ENCODE measurements at places on chromosomes 7 and 10.
A peak's percentile ranks its signal among the peaks of the same experiment; 100 is the strongest.

GRCh38 chr10:35607475-35608327 lies 2.6 kb downstream of the GJD4 start:
- H3K36me3 ChIP-seq, result no peaks in the 10 kb centered on the region
- no peak overlapping the region for H3K27ac ChIP-seq
- H3K27me3 ChIP-seq, result peaks cover 45% of the 10 kb centered on the region
- H3K4me3 ChIP-seq, result peak overlapping the region; percentile 68

DNA sequence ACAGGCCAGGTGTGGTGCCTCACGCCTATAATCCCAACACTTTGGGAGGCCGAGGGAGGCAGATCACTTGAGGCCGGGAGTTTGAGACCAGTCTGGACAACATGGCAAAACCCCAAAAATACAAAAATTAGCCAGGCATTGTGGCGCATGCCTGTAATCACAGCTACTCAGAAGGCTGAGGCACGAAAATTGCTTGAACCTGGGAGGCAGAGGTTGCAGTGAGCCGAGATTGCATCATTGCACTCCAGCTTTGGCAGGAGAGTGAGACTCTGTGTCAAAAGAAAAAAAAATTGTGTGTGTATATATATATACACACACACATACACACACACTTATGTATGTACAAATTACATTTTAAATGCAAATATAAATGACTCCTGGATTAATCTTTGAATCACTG lies 76.8 kb upstream of the LRRN3 start:
- peak overlapping the region; percentile 89 for H3K27ac ChIP-seq
- H3K4me1 ChIP-seq, result peaks cover 37% of the 10 kb centered on the region
- no peaks in the 10 kb centered on the region for H3K36me3 ChIP-seq
- H3K27me3 ChIP-seq, result no peaks in the 10 kb centered on the region

GRCh38 chr7:44194562-44195145 lies 5.4 kb upstream of the GCK start:
- peaks cover 3% of the 10 kb centered on the region for H3K4me1 ChIP-seq
- no peaks in the 10 kb centered on the region for H3K36me3 ChIP-seq
- H3K4me3 ChIP-seq, result no peak overlapping the region
- no peak for ATAC-seq
- H3K27ac ChIP-seq, result no peak overlapping the region

DNA sequence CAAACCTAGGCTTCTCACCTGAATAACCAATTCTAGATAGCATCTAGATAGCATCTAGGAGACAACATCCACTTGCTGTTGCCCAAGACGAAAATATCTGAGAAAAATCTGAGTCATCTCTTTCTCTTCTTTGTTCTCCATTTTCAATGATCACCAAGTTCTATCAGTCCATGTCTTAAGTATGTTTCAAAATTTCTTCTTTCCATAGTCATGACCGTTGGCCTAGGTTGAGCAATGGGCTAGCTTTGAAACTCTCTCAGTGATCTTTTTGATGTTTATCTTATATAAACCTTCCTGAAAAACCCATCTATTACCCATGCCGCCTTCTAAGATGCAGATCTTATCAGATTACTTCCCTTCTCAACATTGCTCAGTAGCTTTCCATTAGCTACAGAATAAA lies 23.4 kb upstream of the CASD1 start:
- peaks cover 37% of the 10 kb centered on the region for H3K27me3 ChIP-seq
- H3K27ac ChIP-seq, result no peak overlapping the region
- no peaks in the 10 kb centered on the region for H3K4me1 ChIP-seq
- no peaks in the 10 kb centered on the region for H3K36me3 ChIP-seq
- no peak for ATAC-seq

GRCh38 chr7:110400411-110400810 lies 690.5 kb upstream of the LRRN3 start:
- H3K4me1 ChIP-seq, result no peaks in the 10 kb centered on the region
- H3K36me3 ChIP-seq, result no peaks in the 10 kb centered on the region
- H3K27ac ChIP-seq, result no peak overlapping the region
- ATAC-seq, result no peak
- H3K4me3 ChIP-seq, result no peak overlapping the region

- no peak overlapping the region for H3K4me3 ChIP-seq
- H3K27me3 ChIP-seq, result no peaks in the 10 kb centered on the region
- H3K27ac ChIP-seq, result no peak overlapping the region
- H3K36me3 ChIP-seq, result peaks cover 71% of the 10 kb centered on the region
- no peaks in the 10 kb centered on the region for H3K4me1 ChIP-seq
These were observed 134.2 kb downstream of the SLC25A13 start for GRCh38 chr7:96187735-96188134.

GRCh38 chr10:79354141-79354540 lies 6.9 kb downstream of the PPIF start:
- H3K4me1 ChIP-seq, result peaks cover 13% of the 10 kb centered on the region
- H3K4me3 ChIP-seq, result no peak overlapping the region
- no peak for ATAC-seq

GRCh38 chr10:106960812-106961211 lies 203.7 kb downstream of the SORCS1 start:
- no peaks in the 10 kb centered on the region for H3K4me1 ChIP-seq
- H3K27ac ChIP-seq, result no peak overlapping the region
- H3K4me3 ChIP-seq, result no peak overlapping the region
- no peak for ATAC-seq
- no peaks in the 10 kb centered on the region for H3K36me3 ChIP-seq

- H3K4me3 ChIP-seq, result no peak overlapping the region
- ATAC-seq, result no peak
- H3K27ac ChIP-seq, result no peak overlapping the region
- no peaks in the 10 kb centered on the region for H3K27me3 ChIP-seq
These were observed 88.9 kb downstream of the C1GALT1 start for GRCh38 chr7:7271094-7271874.

- H3K36me3 ChIP-seq, result no peaks in the 10 kb centered on the region
- no peak overlapping the region for H3K27ac ChIP-seq
- H3K27me3 ChIP-seq, result no peaks in the 10 kb centered on the region
- no peak overlapping the region for H3K4me3 ChIP-seq
These were observed 372.3 kb upstream of the MYO3A start for GRCh38 chr10:25561758-25562157.

- no peaks in the 10 kb centered on the region for H3K36me3 ChIP-seq
- H3K27me3 ChIP-seq, result peaks cover 3% of the 10 kb centered on the region
- H3K27ac ChIP-seq, result peak overlapping the region; percentile 84
- no peak for ATAC-seq
- H3K4me3 ChIP-seq, result peak overlapping the region; percentile 87
These were observed 1.3 kb upstream of the HIP1 start for GRCh38 chr7:75739796-75740672.

- no peak overlapping the region for H3K4me3 ChIP-seq
- H3K4me1 ChIP-seq, result no peaks in the 10 kb centered on the region
- ATAC-seq, result no peak
- H3K27me3 ChIP-seq, result peaks cover 13% of the 10 kb centered on the region
- no peak overlapping the region for H3K27ac ChIP-seq
These were observed 57.8 kb upstream of the OPALIN start for GRCh38 chr10:96416643-96417042.

DNA sequence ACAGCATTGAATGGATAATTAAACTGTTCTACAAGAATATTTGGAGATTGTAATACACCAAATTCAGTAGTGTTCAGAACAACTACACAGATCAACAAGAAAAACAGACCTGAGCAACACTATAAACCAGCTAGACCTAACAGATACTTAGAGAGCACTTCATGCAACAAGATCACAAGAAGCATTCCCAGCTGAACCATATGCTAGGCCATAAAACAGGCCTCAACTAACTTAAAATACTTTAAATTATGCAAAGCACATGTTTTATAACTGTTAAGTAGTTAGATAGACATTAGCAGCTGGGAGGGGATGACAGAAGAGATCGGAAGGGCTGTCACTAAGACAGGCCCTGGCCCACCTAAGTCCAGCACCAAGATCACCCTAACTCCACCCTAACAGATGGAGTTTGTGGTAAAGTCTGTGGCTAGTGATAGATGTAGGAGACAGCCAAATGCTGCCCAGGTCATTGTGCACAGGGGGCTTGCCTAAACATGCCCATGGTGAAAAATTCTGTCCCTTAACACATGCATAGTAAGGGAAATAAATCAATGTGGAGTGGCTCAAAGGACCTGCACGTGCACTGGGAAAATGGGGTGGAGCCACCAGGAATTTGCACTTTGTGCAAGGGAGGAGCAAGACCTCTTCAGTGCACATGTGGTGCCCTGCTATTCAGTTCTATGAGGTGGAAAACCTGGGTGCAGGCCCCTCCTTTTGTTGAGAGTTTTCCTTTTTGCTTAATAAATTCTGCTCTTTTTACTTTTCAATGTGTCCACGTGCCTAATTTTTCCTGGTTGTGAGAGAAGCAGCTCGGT lies 567.8 kb upstream of the NRG3 start:
- no peak overlapping the region for H3K4me3 ChIP-seq
- no peaks in the 10 kb centered on the region for H3K36me3 ChIP-seq
- no peaks in the 10 kb centered on the region for H3K27me3 ChIP-seq
- H3K27ac ChIP-seq, result no peak overlapping the region
- no peaks in the 10 kb centered on the region for H3K4me1 ChIP-seq

- no peaks in the 10 kb centered on the region for H3K36me3 ChIP-seq
- H3K27me3 ChIP-seq, result peaks cover 29% of the 10 kb centered on the region
- no peak overlapping the region for H3K4me3 ChIP-seq
- H3K4me1 ChIP-seq, result no peaks in the 10 kb centered on the region
These were observed 21.2 kb downstream of the FOXL3 start for GRCh38 chr7:311131-311680.

DNA sequence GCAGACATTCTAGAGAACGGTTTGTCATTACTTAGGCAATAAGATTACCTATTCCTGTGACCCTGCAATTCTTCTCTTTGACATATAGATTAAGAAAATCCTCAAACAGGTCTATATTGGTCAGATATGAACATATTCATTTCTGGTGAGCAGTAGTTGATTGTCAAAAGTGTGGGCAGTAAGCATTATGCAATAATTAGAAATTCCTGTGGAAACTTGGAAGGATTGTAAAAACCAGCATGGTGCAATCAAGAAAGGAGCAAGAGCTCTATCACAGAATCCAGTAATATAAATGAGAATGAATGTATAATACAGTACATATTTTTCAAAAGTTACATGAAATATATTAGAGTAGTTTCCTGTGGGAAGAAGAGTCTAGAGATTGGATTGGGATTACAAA lies 406.5 kb downstream of the SUGCT start:
- H3K27me3 ChIP-seq, result no peaks in the 10 kb centered on the region
- H3K4me1 ChIP-seq, result no peaks in the 10 kb centered on the region
- H3K4me3 ChIP-seq, result no peak overlapping the region

DNA sequence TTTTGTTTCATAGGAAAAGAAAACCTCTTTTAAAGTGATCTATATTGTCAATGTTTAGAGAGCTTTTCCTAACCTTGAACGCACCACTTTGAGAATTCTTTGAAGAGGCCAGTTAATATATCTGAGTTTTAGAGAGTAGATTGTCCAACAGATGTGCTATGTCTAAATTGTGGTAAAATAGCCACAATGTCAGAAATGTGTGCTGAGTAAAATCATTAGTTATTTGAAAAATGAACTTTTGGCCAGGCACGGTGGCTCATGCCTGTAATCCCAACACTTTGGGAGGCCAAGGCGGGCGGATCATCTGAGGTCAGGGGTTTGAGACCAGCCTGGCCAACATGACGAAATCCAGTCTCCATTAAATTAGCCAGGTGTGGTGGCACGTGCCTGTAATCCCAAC lies 61.6 kb upstream of the KIAA1217 start:
- no peaks in the 10 kb centered on the region for H3K4me1 ChIP-seq
- H3K27ac ChIP-seq, result no peak overlapping the region
- no peaks in the 10 kb centered on the region for H3K27me3 ChIP-seq
- no peak for ATAC-seq
- no peak overlapping the region for H3K4me3 ChIP-seq

GRCh38 chr7:157757211-157757610 lies 420.4 kb downstream of the DNAJB6 start:
- peaks cover 7% of the 10 kb centered on the region for H3K27me3 ChIP-seq
- no peak for ATAC-seq
- H3K27ac ChIP-seq, result no peak overlapping the region
- H3K4me3 ChIP-seq, result no peak overlapping the region
- no peaks in the 10 kb centered on the region for H3K36me3 ChIP-seq
- H3K4me1 ChIP-seq, result peaks cover 6% of the 10 kb centered on the region

DNA sequence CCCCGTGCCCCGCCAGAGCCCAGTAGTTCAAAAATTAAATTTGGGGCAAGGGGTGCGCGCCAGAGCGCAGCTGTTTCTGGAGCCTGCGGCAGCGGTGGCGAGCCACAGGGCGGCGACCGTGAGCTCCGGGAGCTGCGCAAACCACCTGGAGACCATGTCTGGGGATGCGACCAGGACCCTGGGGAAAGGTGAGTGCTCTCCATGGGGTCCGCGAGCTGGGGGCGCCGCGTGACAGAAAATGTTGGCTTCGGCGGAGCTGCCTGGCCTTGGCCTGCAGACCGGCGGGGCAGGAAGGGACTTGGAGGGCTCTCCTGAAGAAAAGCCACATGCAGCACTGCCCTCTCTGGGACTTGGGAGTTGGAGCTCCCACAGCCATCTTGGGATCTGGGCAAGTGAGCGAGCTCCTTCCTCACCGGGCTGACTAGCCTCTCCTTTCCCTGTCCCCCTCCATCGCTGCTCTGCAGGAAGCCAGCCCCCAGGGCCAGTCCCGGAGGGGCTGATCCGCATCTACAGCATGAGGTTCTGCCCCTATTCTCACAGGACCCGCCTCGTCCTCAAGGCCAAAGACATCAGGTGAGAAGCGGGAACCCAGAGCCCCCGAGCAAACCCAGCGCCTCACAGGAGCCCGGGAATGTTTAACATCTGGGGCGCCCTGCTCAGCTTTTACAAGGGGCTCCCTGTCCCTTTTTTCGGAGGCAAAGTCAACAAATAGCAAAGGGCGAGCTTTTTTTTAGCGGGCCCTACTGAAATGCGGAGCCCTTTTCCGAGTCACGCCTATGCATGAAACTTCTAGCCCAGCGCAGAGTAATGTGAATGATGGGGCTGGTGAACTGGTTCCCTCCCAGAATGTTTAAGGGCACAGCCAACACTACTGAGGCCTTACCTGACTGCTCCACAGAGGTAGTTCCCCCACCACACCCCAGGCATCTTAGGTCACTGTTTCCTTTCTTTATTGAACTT lies 6.1 kb downstream of the GSTO2 start:
- no peaks in the 10 kb centered on the region for H3K36me3 ChIP-seq
- no peaks in the 10 kb centered on the region for H3K4me1 ChIP-seq
- H3K4me3 ChIP-seq, result peak overlapping the region; percentile 40
- H3K27me3 ChIP-seq, result peaks cover 8% of the 10 kb centered on the region

GRCh38 chr10:72298592-72299519 lies 25.1 kb downstream of the DDIT4 start:
- H3K4me3 ChIP-seq, result peak overlapping the region; percentile 88
- no peak for ATAC-seq
- peaks cover 39% of the 10 kb centered on the region for H3K4me1 ChIP-seq
- H3K27me3 ChIP-seq, result no peaks in the 10 kb centered on the region
- H3K27ac ChIP-seq, result peak overlapping the region; percentile 100

GRCh38 chr10:107919626-107920235 lies 755.2 kb upstream of the SORCS1 start:
- H3K36me3 ChIP-seq, result no peaks in the 10 kb centered on the region
- ATAC-seq, result no peak
- H3K27me3 ChIP-seq, result peaks cover 7% of the 10 kb centered on the region
- H3K4me3 ChIP-seq, result no peak overlapping the region
- no peaks in the 10 kb centered on the region for H3K4me1 ChIP-seq

DNA sequence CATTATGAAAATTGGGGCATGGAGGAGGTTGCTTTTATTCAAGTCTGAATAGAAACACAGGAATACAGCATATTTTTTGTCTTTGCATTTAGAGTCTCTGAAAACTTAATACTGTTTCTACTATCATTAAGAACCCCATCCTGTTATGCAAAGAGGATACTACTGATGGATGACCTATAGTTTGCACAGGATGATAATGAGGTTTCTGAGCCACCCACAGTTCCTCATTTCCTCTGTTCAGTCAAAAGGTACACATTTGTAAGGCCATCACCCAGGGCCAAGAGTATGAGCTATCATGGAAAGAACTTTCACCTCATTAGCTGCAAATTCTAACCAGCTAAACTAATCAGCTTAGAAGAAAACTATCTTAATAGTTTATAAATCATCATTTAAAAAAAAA lies 213.0 kb upstream of the CHRM2 start:
- no peak overlapping the region for H3K4me3 ChIP-seq
- no peaks in the 10 kb centered on the region for H3K27me3 ChIP-seq
- no peak for ATAC-seq
- H3K27ac ChIP-seq, result no peak overlapping the region
- H3K36me3 ChIP-seq, result no peaks in the 10 kb centered on the region
